ENCODE measurements at places on chromosomes 3 and 15.

- no peak for DNase-seq
Measured at GRCh38 chr3:119304201-119304713, 10.1 kb downstream of the ARHGAP31 start.

- DNase-seq: no peak
Measured at GRCh38 chr3:179716226-179716625, 63.4 kb downstream of the USP13 start.

GRCh38 chr15:88020806-88021205, 235.7 kb downstream of the NTRK3 start:
- no peak for DNase-seq

- no peak for DNase-seq
Measured at GRCh38 chr3:13261104-13261830, 158.9 kb downstream of the NUP210 start.

GRCh38 chr15:29687204-29687815, 135.0 kb downstream of the TJP1 start:
- DNase-seq: no peak

GRCh38 chr3:149453140-149453805, 21.2 kb upstream of the TM4SF4 start:
- no peak for DNase-seq

DNA sequence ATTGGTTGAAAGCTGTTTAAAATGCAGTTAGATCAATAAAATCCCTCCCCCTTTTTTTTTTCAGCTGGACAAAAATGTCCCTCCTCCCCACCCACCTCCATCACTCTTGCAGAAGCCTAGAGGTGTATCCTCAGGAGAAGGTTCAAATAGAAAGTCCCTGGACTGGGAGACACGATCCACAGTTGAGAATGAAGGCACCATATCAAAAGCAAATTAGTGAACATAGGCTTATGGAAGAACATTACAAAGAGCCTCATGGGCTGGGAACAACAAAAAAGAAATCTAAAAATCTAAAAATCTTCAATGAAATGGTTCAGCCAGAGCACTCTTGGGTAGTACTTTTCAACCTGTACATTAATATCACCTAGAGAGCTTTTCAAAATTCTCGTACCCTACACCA, 46.2 kb downstream of the GHSR start:
- no peak for DNase-seq

- DNase-seq: no peak
Measured at GRCh38 chr3:175648899-175649298, 789.8 kb downstream of the NAALADL2 start.

DNA sequence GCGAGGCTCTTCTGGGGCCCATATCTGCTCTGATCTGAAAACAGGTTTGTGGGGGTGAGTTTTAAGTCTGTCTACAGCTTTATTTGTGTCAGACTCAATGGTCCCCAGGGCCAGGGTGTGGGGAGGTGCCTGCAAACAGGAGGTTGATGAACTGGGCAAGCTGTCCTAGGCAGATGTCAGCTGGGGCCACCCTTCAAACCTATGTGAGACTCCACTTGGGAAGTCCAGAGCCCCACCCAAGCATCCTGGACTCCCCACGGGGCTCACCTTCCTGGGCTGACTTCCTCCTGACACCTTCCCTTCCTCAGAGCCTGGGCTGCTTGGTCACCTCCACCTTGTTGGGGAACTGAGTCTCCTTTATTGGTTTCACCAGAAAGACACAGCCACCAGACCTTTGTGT, 8.6 kb upstream of the LYSMD4 start:
- DNase-seq: no peak

- DNase-seq: no peak
Measured at GRCh38 chr3:183698318-183698751, 738 bp downstream of the YEATS2 start.

GRCh38 chr3:130904491-130904890, 10.6 kb downstream of the ATP2C1 start:
- DNase-seq: no peak

- no peak for DNase-seq
Measured at GRCh38 chr3:143856252-143856970, 8.1 kb upstream of the SLC9A9 start.

DNA sequence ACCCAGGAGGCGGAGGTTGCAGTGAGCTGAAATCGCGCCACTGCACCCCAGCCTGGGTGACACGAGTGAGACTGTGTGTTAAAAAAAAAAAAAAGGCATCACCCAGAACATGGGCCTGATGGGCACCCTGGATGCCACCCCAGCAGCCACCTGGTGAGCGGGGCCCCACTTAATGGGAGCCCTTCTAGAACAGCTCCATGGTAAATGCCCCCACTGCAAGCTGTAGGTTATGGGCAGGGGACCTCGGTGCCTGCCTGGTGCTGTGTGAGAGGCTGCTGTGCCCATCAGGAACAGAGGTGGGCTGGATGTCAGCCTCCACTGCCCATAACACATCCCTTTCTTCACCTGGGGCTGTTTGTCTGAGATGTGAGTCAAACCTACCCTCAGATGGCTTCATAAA, 156.2 kb upstream of the MEF2A start:
- no peak for DNase-seq

GRCh38 chr15:50764461-50765194, 878 bp downstream of the SPPL2A start:
- no peak for DNase-seq

DNA sequence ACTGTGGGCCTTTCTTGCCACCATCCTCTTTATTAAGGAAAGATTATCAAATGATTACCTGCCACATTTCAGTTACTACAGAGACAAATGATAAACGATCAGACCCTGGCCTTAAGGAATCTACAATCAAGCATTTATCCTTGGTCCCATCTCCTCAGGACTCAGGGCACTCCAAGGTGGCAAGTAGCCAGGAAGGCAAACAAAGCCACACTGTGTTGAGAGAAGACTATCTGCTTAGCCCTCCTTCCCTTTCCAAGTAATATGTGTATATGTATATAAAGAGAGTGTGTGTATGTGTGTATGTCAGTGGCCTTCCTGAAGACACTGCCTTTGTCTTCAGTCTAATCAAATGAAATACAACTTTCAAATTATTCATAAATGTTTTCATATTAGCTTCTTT, 490.1 kb upstream of the ATP11B start:
- DNase-seq: no peak

GRCh38 chr3:124691599-124691998, 38.7 kb upstream of the UMPS start:
- no peak for DNase-seq

DNA sequence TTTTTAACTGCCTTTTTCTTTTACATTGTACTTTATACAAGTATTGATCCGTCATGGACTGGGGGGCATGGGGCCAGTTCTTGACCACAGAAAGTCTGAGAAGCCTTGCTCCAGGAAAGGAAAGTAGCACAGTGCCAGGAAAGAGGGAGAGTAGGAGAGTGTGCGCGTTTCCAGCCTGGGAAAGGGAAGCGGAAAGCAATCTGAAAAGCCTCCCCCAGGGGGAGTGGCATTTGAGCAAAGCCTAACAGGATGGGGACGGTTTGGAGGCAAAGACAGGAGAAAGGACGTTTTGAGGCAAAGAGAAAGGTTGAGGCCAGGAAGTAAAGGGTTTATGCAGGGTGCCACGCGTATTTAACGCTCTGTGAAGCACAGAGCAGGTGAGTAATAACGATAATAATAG, 116.9 kb downstream of the RORA start:
- no peak for DNase-seq

DNA sequence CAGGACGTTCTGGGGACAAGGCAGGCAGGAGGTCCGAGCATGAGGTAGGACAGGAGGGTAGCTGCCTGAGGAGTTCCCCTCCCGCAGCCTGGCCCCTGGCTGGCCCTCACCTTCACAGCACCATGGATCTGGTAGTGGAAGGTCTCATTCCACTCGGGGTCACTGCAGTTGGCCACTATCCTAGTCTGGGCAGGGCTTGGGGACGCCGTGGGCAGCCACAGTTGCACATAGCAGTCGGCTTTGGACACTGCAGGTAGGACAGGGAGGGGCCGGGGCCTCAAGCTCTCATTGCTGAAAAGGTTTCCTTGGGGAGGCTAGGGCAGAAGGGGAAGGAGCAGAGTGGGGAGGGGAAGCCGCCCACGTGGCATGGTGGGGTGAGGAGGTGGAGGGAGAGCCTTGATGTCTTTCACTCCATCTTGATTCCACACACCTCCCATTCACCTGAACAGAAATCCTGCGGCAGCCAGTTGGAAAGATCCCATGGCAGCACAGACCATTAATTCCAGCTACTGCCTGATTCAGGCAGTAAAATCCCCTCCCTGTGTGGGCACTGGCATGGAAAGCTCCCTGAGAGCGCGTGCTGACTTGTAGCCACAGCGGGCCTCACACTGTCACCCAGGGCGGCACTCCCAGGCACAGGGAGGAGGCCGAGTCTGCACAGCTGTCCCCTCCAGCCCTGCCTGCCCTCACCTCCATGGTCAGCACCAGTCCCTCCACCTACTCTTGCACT, 2.1 kb downstream of the PLA2G4F start:
- no peak for DNase-seq

GRCh38 chr15:80275961-80276360, 23.9 kb upstream of the CTXND1 start:
- no peak for DNase-seq

GRCh38 chr15:56038015-56038414, 44.6 kb upstream of the NEDD4 start:
- DNase-seq: no peak

GRCh38 chr3:182005219-182005618, 293.5 kb downstream of the SOX2 start:
- no peak for DNase-seq

DNA sequence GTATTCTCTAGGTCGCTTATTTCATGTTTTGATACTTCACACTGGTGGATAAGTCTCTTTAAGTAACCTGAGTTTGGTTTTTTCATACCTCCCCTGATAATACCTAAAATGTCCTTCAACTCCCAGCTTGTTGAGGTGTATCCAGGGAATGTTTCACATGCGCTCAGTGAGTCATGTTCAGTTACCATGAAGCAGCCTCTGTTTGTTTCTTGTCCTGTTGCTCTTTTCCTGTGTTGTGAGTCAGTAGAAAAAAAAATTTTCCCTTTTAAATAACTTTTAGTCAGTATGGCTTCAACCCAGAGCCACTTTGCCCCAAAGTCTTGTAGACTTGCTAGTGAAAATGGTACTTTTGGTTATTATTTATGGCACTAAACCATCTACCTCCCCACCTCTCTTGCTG, 278.4 kb upstream of the ZPLD1 start:
- no peak for DNase-seq

GRCh38 chr3:142104763-142105162, 44.6 kb downstream of the TFDP2 start:
- DNase-seq: no peak

DNA sequence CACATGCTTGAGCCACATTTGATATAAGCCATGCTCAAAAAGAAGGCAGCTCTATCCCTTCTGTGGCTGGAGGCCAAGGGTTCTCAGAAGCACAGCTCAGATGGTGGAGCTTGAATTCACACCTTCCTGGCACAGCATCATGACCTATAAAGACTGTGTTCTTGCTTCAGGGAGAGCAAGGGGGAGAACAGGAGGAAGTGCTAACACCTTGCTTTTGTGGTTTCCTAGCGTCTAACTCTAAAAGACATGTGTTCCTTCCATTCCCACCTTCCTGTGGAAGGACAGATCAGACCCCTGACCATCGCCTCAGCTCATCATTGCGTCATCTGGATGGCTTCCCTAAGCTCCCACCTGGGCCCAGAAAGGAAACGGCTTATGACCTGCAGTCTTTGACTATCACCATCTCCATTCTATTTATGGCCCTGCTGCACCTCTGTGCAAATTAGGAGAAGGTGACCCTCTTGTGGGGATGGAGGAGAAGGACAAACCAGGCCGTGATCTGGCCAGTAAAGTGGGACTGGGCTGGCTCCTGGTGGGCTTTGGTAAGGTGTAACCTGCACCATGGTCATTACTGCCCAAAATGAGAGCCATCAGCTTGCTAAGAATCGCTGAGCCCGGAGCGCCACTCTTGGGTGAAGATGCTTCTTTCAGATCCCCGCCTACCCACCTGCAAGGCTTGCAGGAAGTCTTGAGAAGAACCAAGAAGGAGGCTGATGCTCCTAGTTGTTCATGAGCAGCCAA, 128.5 kb downstream of the SERPINI1 start:
- no peak for DNase-seq

DNA sequence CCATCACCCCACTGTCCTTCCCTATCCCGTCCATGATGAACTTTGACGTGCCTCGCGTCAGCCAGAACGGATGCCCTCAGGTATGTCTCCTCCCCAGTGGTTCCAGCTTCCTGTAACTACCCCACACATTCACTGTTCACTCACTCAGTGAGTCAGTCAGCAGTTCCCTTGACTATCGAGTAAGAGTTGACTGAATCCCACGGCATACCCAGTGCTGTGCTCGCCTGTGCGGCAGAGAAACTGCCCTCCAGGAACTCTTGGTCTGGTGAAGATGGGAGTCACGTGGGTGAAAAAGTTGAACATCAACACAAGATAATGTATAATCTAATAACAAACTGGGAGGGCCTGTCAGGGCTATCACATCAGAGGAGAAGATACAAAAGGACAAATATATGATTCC, 36.7 kb downstream of the CCDC33 start:
- no peak for DNase-seq

DNA sequence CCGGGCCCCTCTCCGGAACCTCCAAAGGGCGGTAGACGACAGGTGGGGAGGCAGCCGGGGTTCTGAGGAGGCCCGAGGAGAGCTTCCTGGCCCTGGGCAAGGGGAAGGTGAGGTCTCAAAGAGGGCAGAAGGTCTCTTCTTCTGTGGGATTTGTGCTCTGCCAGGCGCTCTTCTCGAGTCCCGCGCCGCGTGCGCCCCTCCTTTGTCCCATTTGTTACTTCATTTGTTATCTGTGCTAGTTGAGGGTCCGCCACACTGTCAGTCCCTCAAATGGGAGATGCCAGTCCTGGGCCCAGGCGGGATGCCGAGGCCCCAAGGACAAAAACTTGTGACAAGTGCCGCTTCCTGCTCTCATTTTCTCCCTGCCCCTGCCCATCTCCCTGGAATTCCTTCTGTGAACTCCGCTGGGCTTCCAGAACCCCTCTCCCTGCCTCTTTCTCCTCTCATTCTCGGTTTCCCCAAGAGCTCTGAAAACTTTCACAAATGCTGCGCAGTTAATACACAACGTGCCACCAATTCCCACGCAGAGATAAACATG, 1.5 kb downstream of the ST8SIA2 start:
- DNase-seq: no peak

GRCh38 chr3:98777801-98778220, 14.7 kb downstream of the ST3GAL6 start:
- no peak for DNase-seq

GRCh38 chr15:74723754-74724334, 1.5 kb downstream of the CYP1A1 start:
- DNase-seq: no peak

- DNase-seq: no peak
Measured at GRCh38 chr3:120424976-120425570, 25.7 kb downstream of the FSTL1 start.

- DNase-seq: no peak
Measured at GRCh38 chr15:78879517-78880241, 7.0 kb downstream of the MORF4L1 start.

All from activated T-helper 1 cell treated with anti-CD3 and anti-CD28 coated beads, Interleukin-2, amount 50 U/mL, for 16 hours (primary cell).